ENCODE measurements at places on chromosomes 6 and 20. TPM values are rescaled to one million over a fixed set of nuclear protein-coding genes. Genes with fewer than 3 reads are reported as not detected.

- DNase-seq: peak; percentile 39
Observed at GRCh38 chr6:158002951-158003853, 21.5 kb downstream of the SYNJ2 start.

DNA sequence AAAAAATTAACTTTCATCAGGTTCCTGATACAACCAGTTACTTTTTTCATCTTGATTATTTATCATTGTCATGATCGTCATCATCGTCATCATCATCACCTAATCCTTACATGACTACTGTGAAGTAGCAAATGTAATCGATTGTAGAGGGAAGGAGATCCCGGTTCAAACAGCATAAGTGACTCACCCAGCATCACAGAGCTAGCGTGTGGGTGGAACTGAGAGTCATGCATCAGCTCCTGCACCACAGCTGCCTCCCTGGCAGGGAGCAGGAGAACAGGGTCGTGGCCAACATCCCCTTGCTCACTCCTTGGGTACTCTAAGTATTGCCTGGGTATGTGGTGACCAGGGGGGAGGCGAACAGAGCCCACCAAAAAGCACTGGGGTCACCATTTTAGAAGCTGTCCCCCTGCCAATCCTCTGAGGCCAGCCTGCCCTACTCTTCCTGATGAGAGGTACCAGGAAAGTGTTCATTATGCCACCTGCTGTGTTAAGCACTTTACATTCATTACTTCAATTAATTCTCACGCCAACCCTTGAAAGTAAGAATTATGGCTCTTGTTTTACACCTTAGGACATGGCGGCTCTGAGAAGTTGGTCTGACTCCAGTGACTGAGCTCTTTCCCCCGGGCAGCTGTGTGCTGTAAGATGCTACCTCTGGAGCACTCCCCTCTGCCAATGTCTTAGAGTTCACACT, 425.2 kb downstream of the CD83 start:
- DNase-seq: peak; percentile 50

GRCh38 chr20:63534427-63534830, 2.7 kb downstream of the PTK6 start:
- DNase-seq: no peak

GRCh38 chr6:128121610-128122009, 220.8 kb upstream of the THEMIS start:
- DNase-seq: no peak

The EDN1 gene
- total RNA-seq: 39.6 TPM

DNA sequence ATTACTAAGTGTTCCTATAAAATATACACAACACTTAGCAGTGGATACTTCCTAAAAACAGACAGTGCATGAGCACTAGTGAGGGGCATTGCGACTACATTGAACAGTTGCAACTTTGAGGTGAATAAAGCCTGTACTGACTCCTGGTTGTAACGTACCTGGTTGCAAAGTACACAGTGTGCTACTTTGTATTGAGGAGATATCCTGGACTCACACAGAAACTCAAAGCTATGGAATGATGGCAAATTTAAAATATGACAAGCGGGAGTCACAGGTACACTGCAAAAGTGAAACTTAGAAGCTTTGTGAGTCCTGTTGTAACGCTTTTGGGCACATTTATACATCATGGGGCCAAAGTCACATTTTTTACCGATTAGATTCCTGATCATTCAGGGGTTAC, 55.6 kb upstream of the HLA-A start:
- DNase-seq: peak; percentile 11

DNA sequence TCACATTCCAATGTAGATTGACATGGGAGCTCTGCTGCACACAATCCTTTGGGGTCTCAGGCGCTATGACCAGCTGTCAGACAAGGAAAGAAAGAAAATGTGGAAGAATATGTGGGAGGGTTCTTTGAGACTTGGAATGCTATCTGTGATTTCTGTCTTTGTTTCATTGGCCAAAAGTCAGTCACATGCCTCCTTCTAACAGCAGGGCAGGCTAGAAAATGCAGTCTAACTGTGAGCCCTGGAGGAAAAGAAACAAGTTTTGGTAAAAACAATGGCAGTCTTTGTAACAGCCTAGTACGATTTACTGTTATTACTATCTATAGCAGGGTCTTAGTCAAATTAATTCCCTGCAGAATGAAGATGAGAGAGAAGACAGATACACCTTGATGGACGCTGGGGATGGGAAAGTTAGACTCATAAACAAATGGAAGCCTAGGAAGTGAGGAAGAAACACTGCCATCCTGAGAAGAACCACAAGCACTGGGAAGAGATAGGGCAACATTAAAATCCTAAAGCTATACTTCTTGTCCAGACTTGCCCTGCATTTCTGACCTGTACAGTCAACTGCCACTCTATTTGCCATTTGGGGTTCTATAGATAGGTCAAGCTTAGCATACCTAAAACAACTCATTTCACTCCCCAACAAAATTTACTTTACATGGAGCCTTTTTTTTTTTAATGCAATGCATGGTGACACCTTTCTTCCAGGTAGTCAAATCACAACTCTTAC, 833.0 kb downstream of the KIF16B start:
- DNase-seq: peak; percentile 20

GRCh38 chr20:36720510-36720909, 25.4 kb downstream of the NDRG3 start:
- DNase-seq: no peak

DNA sequence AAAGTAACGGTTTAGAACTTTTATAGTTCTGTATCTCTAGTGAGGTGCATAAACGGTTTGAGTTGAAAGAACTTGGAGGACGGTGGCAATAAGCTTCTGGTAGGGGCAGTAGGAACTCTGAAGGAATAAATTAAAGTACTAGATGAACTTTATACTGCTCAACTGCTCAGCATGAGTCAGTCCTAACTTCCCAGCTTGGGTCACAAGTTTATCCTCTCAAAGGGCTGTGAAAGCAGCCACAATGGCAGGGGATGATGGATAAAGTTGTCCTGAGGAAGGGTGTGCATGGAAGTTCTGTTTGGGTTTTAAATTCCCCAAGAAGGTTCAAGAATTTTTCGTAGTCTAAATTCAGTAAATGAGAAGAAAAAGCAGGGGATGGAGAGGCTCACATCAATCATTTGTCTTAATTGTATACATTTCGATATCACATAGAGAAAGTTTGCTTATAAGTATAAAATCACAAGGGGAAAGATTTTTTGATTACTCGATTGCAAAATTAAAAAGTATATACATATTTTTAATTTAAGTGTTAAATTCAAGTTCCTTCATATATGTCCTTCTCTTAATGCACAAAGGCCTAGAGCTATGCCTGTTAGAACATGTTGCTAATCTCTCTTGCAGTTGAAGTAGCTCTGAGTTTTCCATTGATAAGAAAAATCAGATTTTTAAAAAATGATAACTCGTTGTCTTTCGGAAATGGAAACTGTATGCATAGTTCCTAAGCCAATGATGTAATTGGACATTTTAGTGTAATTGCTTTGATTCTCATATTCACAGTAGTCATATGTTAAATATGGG, 55.3 kb upstream of the JAG1 start:
- DNase-seq: peak; percentile 37

The LGSN gene
- not detected for total RNA-seq

- DNase-seq: no peak
Observed at GRCh38 chr6:36339146-36339545, 2.5 kb upstream of the BNIP5 start.

The ADIG gene
- total RNA-seq: not detected

DNA sequence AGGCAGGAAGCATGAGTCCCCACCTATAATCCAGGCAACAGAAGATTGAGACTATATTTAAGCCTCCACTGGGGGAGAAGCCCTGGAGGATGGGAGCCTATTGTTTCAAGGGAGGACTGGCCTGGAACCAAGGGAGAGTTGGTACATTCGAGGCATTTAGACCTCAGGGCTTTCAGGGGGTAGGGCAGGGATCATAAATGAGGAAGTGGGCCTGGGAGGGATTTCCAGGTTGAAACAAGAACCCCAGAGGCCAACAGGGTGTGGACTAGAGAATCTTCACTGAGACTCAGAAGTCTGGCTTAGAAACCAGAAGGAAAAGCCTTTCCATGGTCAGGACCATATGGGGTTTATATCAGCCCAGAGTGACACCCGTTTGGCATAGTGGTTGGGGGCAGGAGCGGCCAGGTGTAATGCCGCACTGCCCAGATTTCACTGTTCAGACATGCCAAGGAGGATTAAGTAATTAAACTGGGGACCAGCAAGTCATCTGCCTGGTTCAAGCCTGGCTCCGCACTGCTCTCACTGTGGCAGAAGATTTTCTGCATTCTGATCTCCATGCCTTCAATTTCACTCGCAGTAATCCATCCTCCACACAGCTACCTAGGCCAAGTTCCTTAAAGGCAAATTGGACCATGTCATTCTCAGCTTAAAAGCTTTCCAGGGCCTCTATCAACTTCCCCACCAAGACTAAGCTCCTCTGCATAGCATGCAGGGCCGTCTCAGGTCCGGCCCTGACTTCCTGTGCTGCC, 17.8 kb downstream of the LRFN2 start:
- no peak for DNase-seq

- no peak for DNase-seq
Observed at GRCh38 chr20:50469176-50469723, 40.9 kb upstream of the PTPN1 start.

The HLA-DMB gene
- total RNA-seq: 0.92 TPM

GRCh38 chr6:340186-340955, 48.1 kb downstream of the DUSP22 start:
- no peak for DNase-seq

The LBP gene
- not detected for total RNA-seq

- no peak for DNase-seq
Observed at GRCh38 chr6:39152262-39152661, 37.3 kb upstream of the SAYSD1 start.

GRCh38 chr6:111468329-111469012, 14.5 kb downstream of the REV3L start:
- DNase-seq: peak; percentile 23

The PACSIN1 gene
- total RNA-seq: not detected

DNA sequence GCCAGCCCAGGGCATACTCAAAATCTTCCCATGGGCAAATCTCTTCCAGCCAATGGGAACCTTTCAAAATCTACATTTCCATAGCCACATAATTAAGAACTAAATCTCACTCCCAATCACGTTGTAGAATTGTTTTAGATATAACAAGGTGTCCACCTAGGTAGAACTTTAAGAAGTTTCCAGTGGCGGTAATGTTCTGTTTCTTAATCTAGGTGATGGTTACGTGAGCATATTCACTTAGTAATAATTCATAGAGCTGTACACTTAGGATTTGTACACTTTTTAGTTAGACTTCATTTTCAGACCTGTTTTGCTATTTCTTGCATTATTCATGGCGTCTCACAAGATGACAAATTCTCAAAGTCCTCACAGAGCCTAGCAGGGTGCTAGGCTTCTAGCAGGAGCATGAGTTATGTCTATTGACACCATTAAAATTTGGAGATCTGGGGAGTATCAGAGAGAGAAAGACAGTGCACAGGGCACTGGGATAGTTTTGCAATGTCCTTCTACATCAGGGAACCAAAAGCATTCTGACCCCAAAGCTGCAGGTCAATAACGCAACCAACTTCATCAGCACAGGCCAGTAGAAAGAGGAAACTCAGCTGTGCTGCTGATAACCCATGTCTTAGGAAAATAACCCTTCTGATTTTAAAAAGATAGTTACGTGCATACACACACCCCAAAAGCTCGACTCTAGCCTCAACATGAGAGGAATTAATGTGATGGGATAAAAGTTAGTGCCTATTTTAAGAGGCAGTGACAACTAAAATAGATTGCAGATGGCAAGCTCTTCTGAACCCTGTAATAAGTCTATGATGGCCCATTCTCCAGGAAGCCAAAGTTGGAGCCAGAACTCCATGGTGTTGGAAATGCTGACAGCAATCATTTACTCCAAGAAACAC, 518.1 kb upstream of the JARID2 start:
- no peak for DNase-seq

DNA sequence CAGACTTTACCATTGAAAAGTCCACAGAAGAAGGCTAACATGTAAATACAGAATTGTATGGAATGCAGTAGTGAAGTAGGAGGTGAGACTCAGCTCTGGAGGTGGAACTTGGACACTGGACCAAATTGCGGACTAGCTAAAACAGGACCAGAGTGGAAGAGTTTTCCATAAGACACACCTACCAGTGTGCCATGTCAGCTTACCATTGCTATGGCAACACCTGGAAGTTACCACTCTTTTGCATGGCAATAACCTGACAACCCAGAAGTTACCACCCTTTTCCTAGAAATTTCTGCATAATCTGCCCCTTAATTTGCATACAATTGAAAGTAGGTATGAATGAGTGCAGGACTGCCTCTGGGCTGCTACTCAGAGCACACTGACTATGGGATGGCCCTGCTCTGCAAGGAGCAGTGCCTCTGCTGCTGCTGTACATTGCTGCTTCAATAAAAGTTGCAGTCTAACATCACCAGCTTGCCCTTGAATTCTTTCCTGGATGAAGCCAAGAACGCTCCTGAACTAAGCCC, 569.6 kb upstream of the FLRT3 start:
- DNase-seq: no peak

The MACROD2 gene
- 0.68 TPM for total RNA-seq

DNA sequence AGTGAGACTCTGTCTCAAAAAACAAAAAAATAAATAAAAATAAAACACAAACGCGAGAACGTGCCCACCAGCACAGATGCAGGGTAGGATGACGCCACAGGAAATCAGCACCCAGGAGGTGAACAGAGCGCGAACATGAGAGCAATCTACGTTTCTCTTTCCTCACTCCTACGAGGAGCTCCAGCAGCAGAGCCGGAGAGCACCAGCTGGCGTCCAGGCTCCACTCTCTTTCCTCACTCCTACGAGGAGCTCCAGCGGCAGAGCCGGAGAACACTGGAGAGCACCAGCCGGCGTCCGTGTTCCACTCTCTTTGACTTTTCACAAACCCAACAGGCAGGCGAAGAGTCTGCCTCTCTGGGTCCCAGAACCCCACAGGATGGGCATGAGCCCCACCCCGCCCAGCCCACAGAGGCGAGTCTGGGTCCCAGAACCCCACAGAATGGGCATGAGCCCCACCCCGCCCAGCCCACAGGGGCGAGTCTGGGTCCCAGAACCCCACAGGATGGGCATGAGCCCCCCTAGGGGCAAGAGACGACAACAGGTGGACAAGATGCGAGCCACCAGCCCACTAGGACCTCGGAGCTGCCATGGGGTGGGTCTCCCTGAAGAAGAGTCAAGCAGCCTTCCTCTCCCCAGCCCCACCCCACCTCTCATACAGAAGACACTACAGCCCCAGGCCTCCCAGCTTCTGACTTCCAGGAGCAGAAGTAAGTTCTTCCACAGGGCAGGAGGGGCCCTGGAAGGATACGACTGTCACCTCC, 20.2 kb downstream of the ZBTB46 start:
- no peak for DNase-seq

The PDYN gene
- total RNA-seq: not detected

The SIGLEC1 gene
- not detected for total RNA-seq

DNA sequence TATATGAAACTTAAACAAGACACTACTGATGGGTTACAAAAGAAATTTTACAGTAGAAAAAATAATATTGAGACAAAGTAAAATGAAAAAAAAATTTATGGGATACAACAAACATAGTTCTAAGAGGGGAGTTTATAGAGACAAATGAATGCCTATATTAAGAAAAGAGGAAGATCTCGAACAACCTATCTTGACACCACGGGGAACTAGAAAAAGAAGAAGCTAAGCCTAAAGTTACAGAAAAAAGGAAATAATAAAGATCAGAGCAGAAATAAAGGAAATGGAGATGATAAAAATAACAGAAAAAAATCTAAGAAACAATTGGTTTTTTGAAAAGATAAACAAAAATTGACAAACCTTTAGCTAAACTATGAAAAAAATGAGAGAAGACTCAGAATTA, 9.1 kb upstream of the ECHDC1 start:
- no peak for DNase-seq

GRCh38 chr6:35427851-35428321, 24.3 kb upstream of the FANCE start:
- DNase-seq: no peak

Measured in foreskin keratinocyte (primary cell).